ENCODE measurements at places on chromosomes 12 and 14.
A peak's percentile ranks its signal among the peaks of the same experiment; 100 is the strongest.

GRCh38 chr12:131673888-131674257 lies 37.0 kb upstream of the SFSWAP start:
- no peak for DNase-seq

DNA sequence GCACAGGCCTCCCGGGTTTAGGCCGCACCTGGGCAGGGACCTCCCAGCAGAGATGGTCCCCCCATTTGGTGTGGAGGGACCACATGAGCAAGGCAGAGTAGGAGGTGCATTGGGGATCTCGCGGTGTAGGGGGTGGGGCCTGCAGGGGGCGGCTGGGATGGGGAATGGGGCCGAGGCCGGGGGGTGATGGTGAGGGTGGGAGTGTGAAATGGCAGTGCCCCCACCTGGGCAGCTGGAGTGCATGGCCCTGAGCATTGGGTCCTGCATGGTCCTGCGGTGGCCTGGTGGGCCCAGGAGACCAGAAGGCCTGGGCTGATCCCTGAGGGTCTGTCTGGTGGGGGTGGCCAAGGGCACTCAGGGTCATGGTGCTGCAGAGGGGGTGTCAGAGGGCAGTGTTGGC lies 111.8 kb downstream of the KIF26A start:
- no peak for DNase-seq

GRCh38 chr14:54486685-54487084 lies 2.1 kb downstream of the GMFB start:
- DNase-seq: no peak

GRCh38 chr14:94572637-94573303 lies 8.5 kb upstream of the SERPINA5 start:
- no peak for DNase-seq

DNA sequence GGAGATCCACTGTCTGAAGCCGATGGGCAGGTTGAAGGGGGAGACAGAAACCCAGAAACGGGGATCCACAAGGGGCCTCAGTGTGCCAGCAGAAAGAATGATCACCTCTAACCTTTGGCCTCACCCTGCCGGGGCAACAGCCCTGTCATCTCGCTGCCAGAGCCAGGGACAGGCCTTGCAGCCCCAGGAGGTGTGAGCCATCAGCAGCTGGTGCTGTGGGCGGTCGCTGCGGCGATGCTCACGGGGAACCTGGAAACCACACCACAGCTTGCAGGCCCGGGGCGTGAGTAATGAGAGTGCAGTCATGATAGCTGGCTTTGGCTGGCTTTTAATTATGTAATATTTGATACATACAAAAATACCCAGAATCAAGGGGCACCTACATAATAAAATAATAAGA lies 4.7 kb upstream of the TTC7B start:
- no peak for DNase-seq

- DNase-seq: peak; percentile 67
Observed at GRCh38 chr12:75560167-75560566, 48.8 kb upstream of the KRR1 start.

Data from cerebellar cortex (tissue), 1 donor.